ENCODE measurements at places on chromosomes 11 and 22. TPM values are rescaled to one million over a fixed set of nuclear protein-coding genes. Genes with fewer than 3 reads are reported as not detected.

- no peak for DNase-seq
Observed at GRCh38 chr11:83284501-83285150, 1.5 kb downstream of the CCDC90B start.

DNA sequence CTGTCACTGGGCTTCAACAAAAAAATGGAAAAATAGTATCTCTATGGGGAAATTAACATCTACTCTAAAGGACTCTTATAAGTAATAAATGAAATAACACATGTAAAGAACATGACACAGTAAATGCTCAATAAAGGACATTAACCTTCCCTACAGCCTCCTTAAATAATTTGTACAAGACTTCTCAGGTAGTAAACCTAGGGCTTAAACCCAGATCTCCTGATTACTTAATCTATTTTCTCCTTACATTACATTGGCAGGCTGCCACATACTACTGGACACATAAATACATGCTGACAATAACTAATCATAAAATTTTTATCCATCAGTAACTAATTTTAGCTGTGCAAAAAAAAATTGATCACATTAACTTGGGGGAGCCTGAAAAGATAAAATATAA, 4.9 kb downstream of the AMBRA1 start:
- DNase-seq = no peak

DNA sequence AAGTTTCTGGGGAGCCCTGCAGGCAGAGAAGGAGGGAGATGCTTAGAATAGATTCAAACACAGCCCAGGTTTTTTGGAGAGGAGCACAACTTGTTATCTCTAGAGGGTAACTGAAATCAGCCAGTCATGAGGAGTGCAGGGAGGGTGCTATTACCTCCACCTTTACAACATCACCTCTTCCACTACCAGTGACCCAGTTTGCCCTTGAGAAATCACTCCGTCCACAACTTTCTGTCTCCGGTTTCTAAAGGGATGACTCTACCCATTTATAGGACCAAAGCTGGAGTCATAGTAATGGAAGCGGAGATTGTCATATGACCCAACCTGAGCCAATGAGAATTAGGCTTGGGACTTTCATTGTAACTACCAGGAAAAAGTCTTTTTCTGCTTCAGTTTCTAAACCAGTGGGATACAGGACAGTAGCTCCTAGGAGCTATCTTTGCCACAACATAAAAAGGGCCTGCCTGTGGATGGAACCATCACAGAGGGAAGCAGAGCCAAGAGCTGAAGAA, 131.2 kb upstream of the SERPIND1 start:
- no peak for DNase-seq

DNA sequence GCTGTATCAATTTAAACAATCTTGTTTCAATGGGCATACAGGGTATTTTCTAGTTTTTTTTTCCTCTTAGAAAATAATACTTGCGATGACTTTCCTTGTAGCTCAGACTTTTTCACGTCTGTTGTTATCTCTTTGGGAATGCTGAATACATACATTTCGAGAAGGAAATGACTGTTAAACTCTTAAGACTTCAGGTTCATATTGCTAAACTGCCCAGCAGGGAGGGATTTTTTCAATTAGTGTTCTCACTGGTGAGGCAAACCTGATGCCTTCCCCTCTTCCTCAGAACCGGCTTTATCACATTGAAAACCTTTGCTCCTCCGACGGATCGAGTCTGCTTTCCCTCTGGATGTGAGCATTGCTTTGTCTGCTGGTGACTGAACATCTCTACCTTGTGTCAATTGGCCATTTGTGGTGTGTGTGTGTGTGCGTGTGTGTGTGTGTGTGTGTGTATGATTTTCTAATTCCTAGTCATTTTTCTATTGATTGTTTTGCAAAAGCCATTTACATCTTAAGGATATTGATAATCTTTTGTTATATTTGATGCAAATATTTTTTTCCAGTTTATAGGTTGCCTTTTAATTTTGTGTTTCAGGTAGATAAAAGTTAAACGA, 6.6 kb downstream of the NEAT1 start:
- no peak for DNase-seq

The ANAPC15 gene
- total RNA-seq = 28.8 TPM

GRCh38 chr11:108535384-108535955, 37.3 kb upstream of the POGLUT3 start:
- no peak for DNase-seq

DNA sequence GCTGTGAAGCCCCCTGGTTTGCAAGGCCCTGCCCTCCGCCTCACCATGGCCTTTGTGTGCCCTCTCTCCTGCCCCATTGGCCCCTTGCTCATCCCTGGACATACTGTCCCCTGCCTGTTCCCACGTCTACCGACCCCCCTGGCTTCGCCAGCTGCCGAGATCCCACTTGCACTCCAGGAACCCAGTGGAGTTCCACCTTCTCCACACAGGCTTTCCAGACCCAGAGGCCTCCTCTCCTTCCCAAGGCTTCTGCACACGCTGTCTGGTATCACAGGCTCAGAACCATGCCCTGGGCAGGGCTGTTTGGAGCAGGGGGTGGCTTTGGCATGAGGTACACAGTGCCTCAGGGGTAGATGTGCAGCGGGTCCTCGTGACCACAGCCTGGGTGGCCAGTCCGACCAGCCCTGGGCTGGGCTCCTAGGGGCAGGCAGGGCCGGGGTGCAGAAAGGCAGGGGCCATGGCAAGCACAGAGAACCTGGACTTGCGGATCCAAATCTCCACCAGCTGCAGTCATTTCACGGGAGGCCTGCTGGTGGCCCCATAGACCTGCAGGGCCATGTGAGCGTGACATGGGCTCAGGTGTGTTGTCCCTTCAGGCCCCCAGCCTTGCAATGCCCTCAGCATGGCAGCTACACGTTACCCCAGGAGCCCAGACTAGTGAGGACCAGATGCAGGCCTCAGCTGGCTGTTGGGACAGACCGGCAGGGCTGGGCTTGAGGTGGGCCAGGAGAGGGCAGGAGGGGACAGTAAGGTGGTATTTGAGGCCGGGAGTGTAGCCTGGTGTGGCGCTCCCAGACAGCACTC, 9.5 kb downstream of the GRK2 start:
- DNase-seq = no peak

The CFAP300 gene
- 0.23 TPM for total RNA-seq

DNA sequence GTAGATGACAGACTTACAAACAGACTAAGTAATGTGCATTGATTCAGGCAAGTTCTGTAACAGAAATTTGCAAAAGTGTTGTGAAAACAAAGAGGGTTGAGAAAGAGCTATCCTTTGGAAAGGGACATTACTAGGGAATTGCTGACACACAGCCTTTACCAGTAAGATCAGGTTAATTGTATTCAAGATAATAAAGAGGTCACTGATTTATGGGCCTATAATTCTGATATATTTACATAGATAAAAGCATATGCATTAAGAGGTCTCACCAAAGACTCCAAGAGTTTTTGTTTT, 138.7 kb downstream of the MAML2 start:
- DNase-seq = no peak

The IL17REL gene
- total RNA-seq = not detected

- peak; percentile 42 for DNase-seq
Observed at GRCh38 chr11:27158456-27159334, 118.1 kb downstream of the BBOX1 start.

The POLR3H gene
- total RNA-seq = 9.8 TPM

- DNase-seq = no peak
Observed at GRCh38 chr11:68694431-68695297, 10.3 kb downstream of the GAL start.

The IFTAP gene
- total RNA-seq = 29.9 TPM

GRCh38 chr11:19101796-19102520, 15.0 kb upstream of the ZDHHC13 start:
- no peak for DNase-seq

The SPDYC gene
- total RNA-seq = not detected

The NEFH gene
- 1.8 TPM for total RNA-seq

- DNase-seq = no peak
Observed at GRCh38 chr22:30040499-30041260, 39.6 kb upstream of the HORMAD2 start.
